ENCODE measurements at places on chromosomes 2 and 18.

DNA sequence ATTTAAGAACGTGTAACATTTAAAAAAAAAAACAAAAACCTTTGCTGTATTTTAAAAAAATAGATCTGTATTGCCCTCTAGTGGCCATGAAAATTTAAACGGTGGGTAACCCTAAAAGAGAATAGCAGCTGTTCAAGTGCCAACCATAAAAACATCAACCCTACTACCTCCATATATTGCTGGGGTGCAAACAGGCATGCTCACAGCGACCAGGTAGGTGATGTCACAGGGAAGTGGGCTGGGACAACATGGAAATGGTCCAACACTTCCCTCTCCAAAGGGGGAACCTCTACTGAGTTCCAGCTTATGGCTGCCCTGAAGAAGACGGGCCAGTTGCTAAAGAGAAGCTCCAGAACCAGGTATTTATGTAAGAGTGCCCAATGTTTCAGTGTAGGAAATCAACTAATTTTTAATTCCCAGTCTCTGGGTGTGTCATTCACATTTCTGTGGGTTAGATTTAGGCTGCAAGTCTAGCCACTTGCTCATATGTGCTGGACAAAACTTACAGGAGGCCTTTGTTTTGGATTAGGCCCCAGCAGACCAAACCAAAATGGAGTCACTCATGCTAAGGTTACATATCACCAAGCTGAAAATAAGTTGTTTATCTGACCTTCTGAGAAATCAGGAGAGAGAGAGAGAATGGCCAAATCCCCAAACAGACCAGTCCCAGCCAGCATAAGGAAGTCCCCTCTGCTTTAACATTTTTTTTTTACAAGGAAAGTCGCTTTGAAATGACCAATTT, 54.5 kb downstream of the SKA1 start:
- no peak for DNase-seq

GRCh38 chr2:241011296-241011600, 12.8 kb downstream of the SNED1 start:
- no peak for DNase-seq

DNA sequence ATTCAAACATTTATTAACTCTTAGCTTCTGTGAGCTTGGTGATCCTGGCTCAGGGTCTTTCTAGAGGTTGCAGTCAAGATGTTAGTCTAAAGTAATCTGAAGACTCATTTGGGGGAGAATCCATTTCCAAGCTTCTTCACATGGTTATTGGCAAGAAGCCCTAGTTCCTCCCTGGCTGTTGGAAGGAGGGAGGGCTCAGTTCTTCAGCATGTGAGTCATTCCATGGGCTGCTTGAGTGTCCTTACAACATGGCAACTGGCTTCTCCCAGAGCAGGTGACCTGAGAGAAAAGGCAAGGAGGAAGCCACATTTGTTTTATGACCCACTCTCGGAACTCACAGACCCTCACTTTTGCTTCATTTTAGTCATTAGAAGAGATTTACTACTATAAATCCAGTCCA, 10.6 kb upstream of the C2orf74 start:
- no peak for DNase-seq

DNA sequence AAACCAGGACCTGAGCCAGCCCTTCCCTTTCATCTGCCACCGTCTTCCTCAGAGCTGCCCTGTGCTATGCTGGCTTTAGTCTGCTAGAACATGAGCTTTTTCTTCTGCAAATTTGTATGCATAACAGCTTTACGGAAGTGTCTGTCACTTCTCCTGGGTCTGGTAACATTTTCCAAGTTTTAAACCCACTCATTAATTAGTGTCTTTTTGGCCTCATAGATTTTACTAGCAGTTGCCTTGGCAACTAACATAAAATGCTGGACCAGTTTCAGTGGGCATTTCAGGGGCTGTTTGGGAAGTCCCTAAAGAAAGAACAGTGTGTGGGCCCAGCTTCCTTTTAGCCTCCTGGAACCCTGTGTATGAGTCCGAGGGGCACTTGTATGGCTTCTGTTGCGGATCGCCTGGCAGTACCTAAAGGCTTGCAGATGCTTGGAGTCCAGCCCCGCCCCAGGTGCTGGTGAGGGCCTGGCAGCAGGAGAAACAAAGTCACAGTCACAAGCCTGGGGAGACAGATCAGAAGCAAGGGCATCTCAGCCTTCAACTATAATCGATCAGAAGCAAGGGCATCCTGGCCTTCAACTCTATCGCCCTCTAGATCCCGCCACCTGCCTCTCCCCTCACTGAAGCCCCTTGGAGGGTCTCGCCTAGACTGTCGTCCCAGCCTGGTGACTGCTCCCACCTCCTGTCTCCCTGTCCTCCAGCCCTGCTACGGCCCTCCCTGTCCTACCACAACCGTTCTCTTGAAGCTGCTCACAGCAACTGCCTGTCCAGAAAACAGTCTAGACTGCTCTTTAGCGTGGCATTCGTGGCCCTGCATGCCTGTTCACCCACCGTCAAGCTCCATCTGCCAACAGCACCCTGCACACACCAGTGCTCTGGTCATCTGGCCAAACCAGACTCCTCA, 36.8 kb upstream of the MAPRE3 start:
- no peak for DNase-seq

DNA sequence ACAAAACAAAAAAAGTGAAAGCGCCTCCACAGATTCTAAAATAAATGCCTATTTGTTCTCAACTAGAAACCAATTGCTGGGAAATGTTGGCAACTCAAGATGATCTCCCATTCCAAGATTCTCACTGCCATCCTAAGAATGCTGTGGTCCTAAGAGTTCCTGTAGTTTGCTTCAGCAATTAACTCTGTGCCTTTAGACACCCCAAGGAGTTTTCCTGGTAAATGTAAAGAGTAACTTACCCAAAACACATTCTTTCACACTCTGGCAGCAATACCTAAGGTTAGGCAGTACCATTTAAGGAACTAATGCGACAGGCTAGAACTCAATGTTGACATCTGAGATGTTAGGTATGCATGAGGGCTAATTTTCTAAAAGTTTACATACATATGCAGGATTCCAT, 58.8 kb upstream of the TANK start:
- no peak for DNase-seq

- DNase-seq: no peak
Measured at GRCh38 chr2:27202854-27203253, 9.0 kb upstream of the ATRAID start.

DNA sequence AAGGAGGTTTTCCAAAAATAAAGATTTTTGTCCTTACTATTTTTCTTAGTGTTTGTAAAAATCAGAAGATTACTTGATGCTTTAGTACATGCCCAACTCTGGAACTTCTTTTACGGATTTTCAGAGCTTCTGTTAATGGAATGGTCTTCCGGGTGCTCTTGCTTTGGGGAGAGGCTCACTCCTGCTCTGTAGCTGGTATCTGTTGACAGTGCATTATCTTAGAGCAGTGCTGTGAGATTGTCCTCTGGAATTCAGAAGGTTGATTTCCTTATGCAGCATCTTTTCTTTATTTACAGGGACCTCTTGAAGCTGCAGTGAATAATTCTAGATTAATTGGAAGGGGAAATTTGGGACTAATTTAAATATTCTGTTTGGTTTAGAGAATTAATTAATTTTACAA, 4.6 kb downstream of the MAPRE2 start:
- DNase-seq: no peak

DNA sequence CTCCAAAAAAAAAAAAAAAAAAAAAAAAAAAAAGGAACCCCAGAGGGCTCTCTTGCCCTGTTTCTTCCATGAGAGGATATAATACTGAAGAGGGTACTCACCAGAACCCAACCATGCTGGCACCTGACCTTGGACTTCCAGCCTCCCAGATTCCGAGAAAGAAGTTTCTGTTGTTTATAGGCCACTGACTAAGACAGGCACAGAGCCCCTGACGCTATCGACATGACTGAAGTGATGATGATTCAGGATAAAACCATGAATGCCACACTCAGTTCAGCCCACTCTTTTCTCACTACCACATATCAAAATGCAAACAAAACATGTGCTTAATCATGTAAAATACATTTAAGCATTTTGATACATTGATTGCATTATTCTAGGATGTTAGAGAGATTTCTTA, 66.1 kb upstream of the CDCA7 start:
- DNase-seq: no peak

GRCh38 chr2:34875091-34875745, 1276.1 kb upstream of the FAM98A start:
- no peak for DNase-seq

GRCh38 chr18:69480460-69480859, 79.8 kb downstream of the DOK6 start:
- DNase-seq: no peak

DNA sequence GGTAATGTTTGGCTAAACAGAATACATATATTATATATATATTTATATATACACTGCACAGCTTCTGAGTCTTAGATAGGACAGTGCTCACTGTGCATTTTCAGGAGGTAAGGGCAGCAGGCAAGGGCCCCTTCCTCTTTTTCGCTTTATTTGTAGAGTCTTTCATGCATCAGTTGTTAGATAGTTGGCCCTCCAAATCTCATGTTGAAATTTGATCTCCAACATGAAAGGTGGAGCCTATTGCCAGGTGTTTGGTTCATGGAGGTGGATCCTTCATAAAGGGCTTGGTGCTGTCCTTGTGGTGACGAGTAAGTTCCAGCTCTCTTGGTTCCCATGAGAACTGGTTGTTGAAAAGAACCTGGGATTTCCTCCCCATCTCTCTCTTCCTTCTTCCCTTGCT, 48.1 kb downstream of the TSN start:
- DNase-seq: no peak

DNA sequence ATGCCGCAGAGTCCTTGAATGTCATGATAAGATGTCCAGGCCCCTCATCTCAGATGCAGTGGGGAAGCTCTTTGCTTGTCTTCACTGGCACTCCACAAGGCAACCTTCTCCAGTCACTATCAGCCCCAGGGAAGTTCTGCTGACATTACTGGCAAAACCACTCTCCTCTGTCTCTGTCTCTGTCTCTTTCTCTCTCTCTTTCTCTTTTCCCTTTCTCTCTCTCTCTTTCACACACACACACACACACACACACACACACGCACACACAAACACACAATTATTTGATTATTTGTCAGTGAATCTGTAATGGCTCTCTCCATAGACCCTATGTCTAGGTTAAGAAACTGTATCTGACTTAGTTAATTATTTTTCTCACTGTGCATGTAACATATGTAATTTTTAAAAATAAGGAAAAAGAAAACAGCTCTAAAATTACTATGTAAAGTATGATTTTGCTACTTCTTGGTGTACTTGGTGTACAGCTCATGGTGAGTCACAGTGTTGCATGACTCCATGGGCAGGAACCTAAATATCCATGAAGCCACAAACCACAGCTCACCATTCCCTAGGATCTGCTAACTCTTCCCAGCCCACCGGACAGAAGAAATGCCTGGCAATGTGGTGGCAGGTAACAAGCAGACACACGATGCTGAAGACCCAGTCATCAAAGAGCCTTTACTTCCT, 594.9 kb upstream of the ID2 start:
- DNase-seq: no peak

DNA sequence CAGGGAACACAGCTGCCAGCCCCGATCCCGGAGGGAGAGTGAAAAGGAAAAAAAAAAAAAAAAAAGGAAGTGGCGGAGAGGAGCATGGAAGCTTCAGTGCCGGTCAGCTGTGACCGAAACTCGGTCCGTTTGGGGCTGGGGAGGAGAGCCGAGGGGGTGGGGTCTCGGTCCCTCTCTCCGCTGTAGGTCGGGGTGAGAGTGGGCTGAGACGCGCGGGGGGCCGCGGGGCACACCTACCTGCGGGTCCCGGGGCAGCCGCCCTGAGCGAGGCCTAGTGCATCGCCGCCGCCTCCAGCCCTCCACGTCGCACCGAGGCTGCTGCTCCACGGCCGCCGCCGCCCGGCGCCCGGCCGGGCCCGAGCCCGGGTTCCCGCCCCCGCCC, 536 bp downstream of the VPS54 start:
- no peak for DNase-seq

DNA sequence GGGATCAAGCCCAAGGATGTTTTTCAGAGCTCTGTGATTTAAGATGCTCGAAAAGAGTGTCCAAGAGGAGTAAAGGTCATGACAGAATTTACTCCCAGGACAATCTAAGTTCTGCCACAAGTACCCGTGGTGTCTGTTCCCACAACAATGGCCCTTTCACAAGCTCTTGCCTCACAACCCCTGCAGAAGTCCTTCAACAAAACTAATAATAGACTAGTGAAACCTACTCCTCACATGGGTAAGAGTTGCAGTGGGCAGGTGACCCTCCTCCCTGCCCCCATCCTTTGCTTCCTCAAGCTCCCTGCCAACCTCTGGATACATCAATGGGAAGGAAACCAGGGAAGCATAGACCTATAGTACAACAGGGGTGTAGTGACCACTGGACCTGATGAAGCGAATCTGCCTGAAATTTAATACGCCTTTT, 34.9 kb downstream of the PTCD3 start:
- DNase-seq: no peak

DNA sequence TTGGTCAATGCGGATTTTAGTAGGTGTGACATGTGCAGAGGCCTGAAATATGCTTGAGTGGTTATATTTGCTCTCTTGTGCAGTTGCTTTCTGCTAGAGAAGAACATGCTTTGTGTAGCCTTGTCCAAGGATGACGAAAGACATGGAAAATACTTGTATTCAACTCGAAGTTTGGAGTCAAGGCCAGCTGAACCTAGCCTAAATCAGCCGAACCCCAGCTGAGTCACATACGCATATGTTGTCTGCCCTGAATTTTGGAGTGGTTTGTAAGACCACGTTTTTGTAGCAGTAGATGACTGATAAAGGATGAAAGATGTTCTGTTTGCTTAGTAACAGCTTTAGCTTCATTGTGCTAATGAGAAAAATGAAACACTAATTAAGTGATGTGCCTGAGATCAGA, 22.5 kb upstream of the SPAG16 start:
- DNase-seq: no peak

DNA sequence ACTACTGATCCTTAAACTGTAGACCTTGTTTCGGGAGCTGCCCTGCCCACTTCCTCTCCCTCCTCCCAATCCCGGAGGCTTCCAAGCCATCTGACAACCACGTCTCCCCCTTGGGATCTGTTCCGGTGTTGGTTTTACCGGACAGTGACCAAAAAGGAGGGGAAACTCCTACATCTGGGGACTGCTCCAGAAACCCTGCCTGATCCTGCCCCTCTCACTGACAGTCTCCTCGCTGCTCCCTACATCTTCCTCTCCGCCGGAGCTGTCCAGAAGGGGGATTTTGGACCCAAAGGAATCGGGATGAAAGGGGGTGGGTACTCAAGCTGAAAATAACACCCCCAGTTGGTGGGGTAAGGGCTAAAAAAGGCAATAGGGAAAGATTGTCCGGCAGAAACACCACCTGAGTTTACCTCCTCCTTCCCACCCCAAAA, 1.5 kb downstream of the INO80D start:
- DNase-seq: no peak

- no peak for DNase-seq
Measured at GRCh38 chr18:59927246-59927825, 27.5 kb downstream of the PMAIP1 start.
